Adrenal gland (tissue), 19 donors: ENCODE measurements at places on chromosomes 7 and 10.
A peak's percentile ranks its signal among the peaks of the same experiment; 100 is the strongest.

- DNase-seq = no peak
These were observed 180.7 kb downstream of the DIP2C start for GRCh38 chr10:508726-509125.

GRCh38 chr10:80260295-80261243 lies 28.9 kb downstream of the MAT1A start:
- peak; percentile 29 for DNase-seq

- no peak for DNase-seq
These were observed 304.9 kb downstream of the TCERG1L start for GRCh38 chr10:131006458-131007256.

- no peak for DNase-seq
These were observed 896.9 kb downstream of the CCSER2 start for GRCh38 chr10:85225311-85225710.

DNA sequence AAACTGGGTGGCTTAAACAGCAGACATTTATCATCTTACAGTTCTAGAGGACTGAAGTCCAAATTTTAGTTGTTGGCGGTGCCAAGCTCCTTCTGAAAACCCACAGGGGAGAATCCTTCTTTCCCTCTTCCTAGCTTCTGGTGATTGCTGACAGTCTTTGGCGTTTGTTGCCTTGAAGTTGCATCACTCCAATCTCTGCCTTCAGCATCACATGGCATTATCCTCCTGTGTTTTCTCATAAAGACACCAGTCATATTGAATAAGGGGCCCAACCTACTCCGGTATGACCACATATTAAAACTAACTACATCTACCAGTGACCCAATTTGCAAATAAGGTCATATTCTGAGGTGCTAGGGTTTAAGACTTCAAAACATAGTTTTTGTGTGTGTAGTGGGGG lies 472.1 kb upstream of the IGFBP3 start:
- DNase-seq = no peak

- DNase-seq = no peak
These were observed 53.0 kb upstream of the RPA3 start for GRCh38 chr7:7771452-7771851.

GRCh38 chr10:34768972-34769330 lies 46.1 kb downstream of the PARD3 start:
- no peak for DNase-seq

DNA sequence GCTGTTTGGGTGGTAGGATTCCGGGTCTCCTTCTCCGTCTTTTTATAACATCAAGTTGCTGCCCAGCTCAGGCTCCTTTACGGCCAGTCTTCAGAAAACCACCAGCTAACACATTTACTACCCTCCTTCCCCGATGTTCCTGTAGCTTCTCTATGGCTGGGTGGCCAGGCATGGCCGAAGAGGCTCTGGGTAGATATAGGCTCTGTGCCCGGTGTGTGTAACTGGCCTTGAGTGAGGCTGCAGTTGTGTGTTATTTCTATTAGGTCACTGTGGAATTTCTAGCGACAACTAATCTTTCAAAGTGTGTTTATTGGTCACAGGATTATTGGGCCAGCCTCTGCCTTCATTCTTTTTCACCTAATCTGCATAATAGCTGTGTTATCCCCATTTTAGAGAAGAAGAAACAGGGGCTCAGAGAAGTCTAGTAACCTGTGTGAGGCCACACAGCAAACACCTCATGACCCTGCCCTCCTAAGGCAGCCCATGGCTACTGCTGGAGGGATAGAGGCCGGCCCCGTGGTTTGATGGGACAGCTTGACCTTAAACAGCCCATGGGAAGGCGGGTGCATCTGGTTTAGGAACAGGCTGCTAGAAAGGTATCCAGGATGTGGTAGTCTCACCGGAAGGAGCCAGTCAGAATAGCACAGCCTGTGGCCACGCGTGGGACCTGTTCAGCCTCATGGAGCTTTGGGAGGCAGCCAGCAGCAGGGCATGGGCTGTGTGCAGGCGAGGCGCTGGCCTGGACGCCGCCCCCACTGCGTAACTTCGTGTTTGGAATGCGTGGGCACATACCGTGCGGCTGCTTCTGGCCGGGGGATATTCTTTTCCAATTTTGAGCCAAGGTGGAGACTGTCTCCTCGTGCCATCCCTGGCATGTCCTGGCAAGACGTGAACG lies 29.7 kb downstream of the HTRA1 start:
- no peak for DNase-seq

DNA sequence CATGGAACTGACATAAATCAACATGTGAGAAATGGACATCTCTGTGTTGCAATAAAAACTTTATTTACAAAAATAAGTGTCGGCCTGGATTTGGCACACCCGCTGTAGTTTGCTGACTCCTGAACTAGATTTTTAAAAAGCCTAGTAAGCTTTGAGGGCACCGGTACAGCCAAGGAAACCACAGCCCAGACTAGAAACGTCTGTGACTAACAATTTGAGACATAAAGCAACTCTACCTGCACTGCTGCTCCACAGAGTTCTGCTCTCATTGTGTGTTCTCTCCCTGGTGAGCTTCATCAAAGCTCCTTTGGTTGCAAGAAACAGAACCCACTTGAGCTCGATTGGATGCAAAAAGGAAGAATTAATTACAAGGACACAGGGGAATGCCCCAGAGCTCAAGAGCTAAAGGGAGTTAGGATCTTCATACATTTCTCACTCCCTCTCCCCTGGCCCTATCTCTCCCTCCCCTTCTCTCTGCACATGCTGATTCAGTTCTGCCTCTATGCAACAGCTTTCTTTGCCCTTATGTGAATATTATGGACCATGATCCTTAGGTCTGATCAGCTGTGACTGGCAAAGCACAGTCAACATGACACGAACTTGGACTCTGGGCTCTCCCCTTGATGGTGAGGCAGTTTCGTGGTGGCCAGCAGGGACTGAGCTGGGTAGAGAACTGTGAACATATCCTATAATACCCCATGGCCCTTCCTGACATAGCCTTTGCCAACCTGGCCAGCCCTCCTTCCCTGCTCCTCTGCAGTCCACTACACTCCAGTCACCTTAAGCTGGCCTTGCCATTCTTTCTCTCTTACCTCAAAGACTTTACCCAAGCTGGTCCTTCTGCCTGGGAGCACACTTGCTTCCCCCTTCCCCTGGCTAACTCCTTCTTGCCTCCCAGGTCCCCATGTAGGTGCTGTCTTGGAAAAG lies 77.5 kb upstream of the YAE1 start:
- no peak for DNase-seq

- no peak for DNase-seq
These were observed 32.8 kb upstream of the PHF14 start for GRCh38 chr7:10940704-10941355.

DNA sequence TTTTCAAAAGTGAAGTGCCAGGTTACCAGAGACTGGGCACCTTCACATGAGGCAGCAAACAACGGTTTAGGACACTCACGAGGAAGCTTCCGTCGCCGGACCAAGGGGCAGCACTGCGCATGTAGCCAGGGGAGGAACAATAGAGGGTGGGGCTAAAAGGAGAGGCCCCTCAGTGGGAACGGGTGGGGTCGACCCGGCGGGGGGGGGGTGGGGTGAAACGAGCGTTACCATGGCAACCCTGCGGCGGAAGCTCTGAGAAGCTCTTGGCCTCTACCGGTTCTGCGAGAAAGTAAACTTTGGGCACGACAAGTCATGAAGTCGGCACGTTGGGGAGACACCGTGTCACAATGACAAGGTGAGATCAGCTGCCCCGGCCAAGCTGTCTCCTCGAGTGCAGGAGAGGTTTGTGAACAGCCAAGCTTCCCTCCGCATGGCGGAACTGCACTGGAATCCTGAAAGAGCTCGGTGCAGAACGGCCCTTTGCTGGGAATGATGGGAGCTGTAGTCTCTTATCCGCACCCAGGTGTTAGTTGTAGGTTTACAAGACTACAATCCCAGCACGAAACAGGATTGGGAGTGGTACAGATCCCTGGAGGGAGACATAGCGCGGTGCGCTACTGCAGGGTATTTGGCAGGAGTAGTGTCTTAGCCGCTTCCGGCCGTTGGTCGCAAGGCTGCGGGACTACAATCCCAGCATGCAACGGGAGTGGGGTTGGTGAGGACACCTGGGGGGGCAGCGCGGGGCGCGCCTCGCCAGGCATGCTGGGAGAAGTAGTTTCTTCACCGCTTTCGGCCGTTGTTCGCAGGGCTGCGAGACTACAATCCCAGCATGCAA lies 72.8 kb upstream of the ZNF722 start:
- peak; percentile 90 for DNase-seq

GRCh38 chr7:106178593-106179134 lies 66.6 kb upstream of the SYPL1 start:
- DNase-seq = no peak

GRCh38 chr10:1426786-1427185 lies 310.5 kb downstream of the ADARB2 start:
- DNase-seq = no peak

DNA sequence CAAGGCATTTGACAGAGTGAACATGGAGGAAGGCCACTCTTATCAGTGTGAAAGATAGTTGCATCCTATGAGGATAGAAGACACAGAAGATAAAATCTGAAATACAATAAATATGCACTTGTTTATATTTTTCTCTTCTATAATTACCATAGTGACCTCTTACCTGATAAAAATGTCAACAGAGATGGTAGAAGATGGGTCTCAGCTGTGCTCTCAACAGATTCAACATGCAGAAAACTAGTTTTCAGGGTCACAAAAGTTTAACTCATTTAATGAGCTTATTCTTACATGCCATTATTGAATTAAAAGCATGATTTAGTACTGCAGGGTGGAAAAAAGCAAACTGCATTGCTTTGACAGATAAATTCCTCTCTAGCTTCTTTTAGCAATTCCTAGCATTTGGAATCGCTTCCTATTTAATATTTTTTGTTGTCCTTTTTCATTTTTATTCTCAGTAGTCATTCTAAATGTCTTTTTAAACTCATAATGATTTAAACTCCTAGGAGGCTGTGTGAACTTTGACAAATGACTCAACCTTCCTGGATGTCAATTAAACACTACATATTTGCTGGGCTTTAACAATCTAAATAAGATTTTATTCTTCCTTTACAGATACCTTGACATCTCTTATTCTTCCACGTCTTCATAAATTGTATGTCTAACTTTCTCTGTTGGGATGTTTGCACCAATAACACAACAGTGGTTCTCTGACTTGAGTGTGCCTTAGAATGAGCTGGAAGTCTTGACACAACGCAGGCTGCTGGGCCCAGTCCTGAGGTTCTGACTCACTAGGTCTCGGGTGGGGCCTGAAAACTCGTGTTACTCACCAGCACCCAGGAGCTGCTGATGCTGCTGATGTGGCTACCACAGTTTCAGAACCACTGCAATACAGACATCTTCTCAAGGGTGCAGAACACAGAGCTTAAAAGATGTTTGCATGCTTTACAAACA lies 565.5 kb upstream of the IGFBP3 start:
- no peak for DNase-seq

DNA sequence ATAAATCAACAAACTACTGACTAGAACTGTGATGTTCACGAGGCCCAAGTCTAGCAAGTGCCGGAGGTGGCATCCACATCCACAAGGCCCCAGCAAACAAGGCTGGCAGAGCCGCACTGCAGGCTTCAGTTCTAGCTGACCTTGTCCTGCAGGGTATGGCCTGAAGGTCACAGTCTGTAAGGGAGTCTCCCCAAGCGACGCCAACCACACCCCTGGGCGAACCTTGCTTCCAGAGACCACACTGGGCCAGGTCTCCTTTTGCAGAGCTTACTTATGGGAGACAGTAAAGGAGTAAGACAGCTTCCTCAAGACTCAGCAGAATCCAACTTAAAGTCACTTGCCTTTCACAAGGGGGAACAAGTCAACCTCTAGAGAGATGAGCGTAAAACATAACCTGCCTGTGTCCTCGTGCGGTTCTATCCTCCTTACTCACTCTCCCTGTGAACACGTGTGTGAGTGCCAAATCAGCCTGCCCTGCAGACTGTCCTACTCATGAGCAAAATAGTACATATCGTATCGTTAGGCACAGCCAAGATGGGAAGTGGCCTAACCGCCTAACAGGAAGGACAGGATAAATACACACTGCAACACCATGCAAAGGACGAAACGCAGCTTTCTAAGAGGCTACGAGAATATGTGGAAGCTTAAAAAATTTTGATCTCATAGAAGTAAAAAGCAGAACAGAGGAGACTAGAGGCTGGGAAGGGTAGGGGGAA lies 22.7 kb downstream of the FAM53B start:
- DNase-seq = peak; percentile 63

- no peak for DNase-seq
These were observed 76.1 kb downstream of the CUX1 start for GRCh38 chr7:101893341-101894082.

DNA sequence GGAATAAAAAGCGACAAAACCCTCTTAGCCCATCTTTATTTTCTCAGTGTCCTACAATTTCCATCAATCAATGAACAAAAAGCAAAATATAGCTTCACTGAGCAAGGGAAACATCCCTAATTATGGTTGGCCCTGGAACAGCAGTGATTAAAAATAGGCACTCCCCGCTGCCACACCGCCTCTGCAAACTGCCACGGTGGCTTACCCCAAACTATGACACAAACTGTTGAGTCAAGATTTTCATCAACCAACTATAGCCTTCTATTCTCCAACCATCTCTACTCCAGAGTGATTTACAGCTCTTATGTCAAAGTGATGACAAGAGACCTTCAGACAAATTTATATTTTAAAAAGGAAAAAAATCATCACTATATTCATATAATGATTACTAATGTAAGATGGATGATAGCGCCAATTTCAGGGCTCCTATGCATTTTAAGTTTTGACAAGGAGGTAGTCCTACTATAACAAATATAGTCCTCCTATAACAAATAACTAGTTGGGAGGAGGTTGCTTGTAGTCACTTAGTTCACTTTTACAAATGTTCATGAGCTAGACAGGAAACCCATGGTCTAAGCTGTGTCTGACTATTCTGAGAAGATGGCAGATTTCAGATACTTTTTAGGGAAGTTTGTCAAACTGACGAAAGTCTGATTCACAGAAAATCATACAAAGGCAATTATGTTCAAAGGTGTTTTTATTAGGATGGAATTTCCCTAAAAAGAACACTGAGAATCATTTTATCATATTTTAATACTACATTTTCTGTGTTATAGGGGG lies 26.3 kb downstream of the DENND11 start:
- DNase-seq = no peak

- no peak for DNase-seq
These were observed 5.4 kb upstream of the NRF1 start for GRCh38 chr7:129605960-129606614.

GRCh38 chr10:45466784-45467183 lies 92.8 kb downstream of the ALOX5 start:
- DNase-seq = peak; percentile 58

DNA sequence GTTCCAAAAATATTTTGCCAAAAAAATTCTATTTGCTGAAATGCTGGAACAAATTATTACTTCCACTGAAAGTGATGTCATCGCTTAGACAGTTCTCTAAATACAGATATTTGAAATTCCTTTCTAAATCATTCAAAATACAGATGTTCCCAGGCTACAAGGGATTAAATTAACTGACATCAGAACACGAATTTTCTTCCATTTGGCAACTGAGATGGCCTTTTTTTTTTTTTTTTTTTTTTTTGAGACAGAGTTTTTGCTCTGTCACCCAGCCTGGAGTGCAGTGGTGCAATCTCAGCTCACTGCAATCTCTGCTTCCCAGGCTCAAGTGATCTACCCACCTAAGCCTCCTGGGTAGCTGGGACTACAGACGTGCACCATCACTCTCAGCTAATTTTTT lies 57.0 kb downstream of the P4HA1 start:
- no peak for DNase-seq
